Activated T-cell treated with anti-CD3 and anti-CD28 coated beads, Interleukin-2, amount 50 U/mL, for 72 hours (primary cell): ENCODE measurements at places on chromosomes 4 and X. TPM values are rescaled to one million over a fixed set of nuclear protein-coding genes. Genes with fewer than 3 reads are reported as not detected.

The ARSJ gene
- total RNA-seq: not detected

The KLF8 gene
- 6.3 TPM for total RNA-seq

The PQBP1 gene
- total RNA-seq: 125 TPM

The SMIM9 gene
- total RNA-seq: not detected

DNA sequence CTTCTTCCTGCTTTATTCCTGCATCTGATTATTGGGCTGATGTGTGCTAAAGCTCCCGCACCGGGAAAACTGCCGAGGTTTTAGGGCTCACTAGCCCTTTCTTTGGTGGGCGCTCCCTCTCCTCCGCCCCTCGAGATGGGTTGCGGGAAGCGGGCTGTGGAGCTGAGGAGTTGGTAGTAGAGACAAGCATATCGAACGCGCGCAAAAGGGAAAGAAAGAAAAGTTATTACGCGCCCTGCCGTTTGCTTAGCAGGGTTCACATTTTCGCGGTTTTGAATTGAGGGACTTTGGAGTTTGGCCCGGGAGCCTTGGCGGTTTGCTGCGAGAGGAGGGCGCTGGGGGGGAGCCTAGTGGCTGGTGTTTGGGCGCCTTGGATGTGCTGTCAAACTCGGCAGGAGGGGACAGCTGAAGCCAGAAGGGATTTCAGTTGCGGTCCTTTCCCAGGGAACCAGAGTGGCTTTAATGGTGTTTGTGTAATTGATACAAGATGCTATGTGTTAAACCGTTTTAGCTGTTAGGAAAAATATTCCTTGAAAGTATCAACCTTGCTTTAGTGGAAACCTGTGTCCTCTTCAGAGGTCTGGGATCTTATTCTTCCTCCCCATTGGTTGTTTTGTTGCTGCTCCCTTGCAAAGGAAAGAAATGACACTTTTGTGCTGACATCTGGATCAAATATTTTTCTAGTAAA, 1.1 kb downstream of the GAB1 start:
- DNase-seq: peak; percentile 12

GRCh38 chr4:136985683-136986082, 546.6 kb downstream of the PCDH18 start:
- no peak for DNase-seq

GRCh38 chr4:680928-681645, 6.7 kb downstream of the MYL5 start:
- peak; percentile 66 for DNase-seq

DNA sequence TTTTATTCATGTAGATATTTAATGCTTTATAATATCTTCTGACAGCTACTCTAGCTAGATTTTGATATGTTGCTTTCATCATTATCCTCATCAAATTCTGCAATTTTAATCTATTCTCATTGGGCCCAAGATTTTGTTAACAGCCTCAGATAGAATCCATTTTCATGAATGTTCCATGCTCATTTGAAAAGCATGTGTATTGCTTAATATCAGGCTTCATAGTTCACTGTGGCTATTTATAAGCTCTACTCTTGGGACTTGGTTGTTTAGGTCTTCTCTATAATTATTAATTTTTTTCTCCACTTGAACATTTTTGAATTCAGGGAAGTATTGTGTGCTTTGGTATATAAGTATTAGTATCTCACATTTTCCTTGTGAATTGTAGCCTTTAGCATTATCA, 41.8 kb downstream of the RAB40A start:
- no peak for DNase-seq

DNA sequence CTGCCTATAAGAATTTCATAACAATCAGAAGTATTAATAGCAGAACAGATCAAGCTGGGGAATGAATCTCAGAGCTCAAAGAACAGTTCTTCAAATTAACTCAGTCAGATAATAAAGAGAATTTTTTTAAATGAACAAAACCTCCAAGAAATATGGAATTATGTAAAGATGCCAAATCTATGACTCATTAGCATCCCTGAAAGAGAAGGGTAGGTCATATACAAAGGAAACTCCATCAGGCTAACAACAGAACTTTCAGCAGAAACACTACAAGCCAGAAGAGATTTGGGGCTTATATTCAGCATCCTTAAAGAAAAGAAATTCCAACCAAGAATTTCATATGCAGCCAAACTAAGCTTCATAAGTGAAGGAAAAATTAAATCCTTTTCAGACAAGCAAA, 28.6 kb downstream of the CBR4 start:
- DNase-seq: no peak

DNA sequence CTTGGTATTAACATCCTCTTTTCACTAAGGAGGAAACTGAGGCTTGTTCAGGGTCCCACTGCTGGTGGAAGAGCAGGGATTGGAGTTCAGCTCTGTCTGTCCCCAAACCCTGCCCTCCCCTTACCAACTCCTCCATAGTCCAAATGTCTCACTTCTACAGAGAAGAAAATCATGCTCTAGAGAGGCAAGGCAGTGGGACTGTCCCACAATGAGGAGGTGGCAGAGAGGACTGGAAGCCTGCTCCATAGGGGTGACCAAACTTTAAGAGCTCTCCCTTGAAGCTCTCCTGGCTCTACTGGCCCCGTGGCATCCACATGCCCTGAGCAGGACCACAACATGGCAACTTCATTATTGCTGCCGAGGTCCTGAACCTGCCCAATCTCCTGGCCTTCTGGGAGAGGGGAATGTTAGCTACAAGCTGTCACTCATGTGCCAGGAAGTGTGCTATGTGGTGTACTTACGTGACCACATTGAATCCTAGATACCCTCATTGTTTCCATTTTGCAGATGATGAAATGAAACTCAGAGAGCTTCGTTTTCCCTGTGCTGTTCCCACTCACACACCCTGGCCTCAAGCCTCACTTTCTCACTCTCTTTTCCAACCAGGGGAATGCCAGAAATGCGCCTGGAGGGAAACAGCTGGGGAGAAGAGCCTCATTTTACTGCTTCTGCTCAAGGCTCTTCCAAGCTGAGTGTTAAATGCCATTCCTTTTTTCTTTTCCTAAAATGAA, 71.5 kb downstream of the ANAPC4 start:
- DNase-seq: no peak

GRCh38 chr4:183241322-183241640, 78.8 kb downstream of the CLDN22 start:
- DNase-seq: no peak

DNA sequence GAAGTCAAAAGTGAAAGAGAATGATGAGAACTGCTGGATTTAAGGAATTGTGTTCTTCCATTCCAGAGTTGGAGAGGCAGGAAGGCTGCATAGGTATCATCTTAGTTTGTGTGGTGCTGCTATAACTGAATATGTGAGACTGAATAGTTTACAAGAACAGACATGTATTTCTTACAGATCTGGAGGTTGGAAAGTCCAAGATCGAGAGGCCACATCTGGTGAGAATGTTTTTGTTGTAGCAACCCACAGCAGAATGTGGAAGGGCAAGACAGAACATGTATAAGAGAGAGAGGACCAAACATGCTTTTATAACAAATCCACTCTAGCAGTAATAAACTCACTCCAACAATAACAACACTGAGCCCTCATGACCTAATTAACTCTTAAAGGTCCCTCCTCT, 408.6 kb downstream of the FAM47B start:
- no peak for DNase-seq

- no peak for DNase-seq
Observed at GRCh38 chrX:46208225-46208854, 336.9 kb downstream of the ZNF674 start.
